ENCODE measurements at places on chromosomes 16 and 17.

- no peak for DNase-seq
These were observed 60.1 kb downstream of the ARSG start for GRCh38 chr17:68351395-68351794.

GRCh38 chr16:14248791-14249190 lies 177.7 kb downstream of the MRTFB start:
- DNase-seq = no peak

DNA sequence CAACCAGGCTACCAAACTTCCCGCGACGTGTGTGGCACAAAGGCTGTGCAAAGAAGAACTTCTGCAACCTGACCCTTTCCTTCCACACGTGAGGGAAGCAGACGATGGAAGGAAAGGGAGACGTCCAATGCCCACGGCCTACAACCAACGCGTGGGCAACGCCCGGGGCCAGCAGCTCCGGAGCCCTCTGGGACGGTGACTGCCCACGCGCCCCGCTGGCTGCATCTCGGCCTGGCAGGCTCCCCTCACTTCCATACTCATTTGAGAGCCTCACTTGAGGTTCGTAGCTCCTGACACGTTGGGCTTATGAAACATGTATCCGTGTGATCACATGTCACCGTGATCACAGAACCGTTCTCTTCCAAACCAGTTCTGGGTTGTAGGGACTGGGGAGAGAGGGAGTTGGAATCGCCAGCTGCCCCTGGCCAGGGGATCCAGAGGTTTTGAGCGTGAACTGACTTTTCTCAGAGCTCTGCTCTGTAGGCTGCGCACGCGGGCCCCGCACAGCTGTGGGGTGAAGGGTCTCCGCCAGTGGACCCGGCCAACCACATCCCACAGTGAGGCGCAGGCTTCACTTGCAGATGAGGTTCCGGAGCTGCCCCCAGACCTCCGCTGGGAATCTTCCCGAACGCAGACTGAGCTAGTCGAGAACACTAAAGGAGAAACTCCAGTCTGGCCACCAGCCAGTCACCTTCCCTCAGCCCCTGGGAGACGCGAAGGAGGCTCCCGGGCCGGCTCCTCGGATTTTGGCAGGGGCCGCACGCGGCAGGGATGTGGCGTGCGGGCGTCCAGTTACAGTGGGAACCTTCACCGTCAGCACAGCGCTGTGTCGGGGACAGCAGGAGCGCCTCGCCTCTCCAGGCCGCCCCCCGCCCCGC lies 1.0 kb downstream of the LMF1 start:
- no peak for DNase-seq

DNA sequence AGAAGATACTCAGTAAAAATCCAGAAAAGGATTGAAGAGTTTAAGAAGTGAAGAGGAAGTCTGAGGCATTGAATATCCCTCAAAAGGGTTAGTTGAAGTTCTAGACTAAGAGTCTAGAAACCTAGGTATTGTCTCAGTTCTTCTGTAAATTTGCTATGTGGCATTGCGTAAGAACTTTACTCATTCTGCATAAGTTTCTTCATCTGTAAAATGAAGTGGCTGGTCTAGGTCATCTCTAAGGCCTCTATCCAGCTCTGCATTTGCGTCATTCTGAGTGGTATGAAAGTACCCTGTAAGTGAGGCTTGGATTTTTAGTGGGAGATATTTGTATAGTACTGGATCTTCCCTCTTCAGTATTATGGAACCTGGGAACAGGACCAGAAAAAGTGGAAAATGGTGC lies 130.2 kb downstream of the MYO1D start:
- DNase-seq = no peak

DNA sequence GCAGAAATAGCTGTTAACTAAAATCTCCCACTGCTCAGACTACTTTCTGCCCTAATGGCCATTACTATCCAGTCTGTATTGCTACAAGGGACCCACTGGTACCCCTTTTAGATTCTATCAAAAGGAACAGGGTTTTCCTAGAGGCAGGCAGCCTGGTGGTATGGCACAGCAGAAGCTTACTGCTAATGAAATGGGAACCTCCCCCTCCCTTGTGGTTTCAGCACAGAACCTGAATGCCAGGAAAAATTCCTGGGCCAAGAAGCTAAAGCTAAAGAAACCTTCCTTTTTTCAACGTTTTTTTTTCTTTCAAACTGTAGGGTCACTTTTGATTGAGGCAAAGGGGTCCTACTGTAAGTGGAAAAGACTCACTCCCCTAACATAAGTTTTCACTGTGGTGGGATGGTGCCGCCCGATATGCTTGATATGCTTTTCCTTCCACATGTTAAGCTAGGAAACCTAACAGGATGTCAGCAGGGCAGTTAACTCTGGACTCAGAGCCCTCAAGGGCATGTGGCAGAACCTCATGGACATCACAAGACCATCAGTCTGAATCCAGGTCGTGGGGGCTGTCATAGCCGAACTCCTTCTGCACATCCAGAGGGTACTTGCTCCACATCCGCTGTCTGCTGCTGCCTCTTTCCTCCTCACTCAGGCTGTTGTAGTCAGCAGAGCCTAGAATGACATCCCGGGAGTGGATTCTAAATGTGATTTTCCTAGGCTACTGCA lies 9.8 kb downstream of the SLC7A6OS start:
- DNase-seq = no peak

All from CD4-positive, alpha-beta T cell treated with Interleukin-21 for 1 hour (primary cell).